AG04450 (cell line): ENCODE measurements at places on chromosomes 13 and 19.
A peak's percentile ranks its signal among the peaks of the same experiment; 100 is the strongest.

GRCh38 chr19:43616306-43616705 is 3.1 kb downstream of the ZNF428 start:
- no peak for DNase-seq

DNA sequence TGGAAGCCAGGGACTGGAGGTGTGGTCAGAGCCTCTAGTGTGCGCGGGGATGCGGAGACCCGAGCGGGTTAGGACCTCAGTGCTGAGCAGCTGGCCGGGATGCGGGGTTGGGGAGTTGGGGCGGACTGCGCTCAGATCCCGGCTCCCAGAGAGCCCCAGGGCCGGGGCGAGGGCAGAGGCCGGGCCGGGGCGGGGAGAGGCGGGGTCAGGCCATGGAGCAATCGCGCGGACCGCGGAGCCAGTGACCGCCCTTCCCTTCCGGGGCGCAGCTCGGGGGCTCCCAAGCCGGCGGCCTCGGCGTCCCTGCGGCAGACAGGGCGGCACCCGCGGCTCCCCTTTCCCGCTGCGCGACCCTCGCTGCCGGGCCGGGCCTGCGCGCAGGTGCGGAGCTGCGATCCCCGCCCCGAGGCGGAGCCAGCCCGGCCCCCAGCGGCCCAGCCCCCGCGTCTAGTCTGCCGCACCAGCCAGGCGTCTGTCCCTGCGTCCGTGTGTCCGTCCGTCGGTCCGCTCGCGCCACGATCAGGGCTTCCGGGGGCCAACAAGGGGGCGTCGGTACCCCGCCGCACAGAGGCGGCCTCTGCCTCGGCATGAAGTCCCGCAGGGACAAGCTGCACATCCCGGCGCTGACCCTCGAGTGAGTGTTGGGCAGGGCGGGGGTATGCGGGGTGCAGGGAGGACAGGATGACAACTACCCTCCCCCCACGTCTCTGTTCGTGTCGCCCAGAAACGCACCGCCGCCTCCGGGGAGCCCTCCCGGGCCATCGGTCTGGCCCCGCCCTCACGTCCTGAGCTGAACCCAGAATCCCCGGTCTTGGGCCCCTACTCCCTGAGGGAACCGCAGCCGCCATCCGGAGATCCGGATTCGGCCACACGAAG is 12.4 kb downstream of the MAST3 start:
- no peak for DNase-seq

- DNase-seq = no peak
Measured at GRCh38 chr13:33349986-33350826, 64.7 kb upstream of the STARD13 start.

DNA sequence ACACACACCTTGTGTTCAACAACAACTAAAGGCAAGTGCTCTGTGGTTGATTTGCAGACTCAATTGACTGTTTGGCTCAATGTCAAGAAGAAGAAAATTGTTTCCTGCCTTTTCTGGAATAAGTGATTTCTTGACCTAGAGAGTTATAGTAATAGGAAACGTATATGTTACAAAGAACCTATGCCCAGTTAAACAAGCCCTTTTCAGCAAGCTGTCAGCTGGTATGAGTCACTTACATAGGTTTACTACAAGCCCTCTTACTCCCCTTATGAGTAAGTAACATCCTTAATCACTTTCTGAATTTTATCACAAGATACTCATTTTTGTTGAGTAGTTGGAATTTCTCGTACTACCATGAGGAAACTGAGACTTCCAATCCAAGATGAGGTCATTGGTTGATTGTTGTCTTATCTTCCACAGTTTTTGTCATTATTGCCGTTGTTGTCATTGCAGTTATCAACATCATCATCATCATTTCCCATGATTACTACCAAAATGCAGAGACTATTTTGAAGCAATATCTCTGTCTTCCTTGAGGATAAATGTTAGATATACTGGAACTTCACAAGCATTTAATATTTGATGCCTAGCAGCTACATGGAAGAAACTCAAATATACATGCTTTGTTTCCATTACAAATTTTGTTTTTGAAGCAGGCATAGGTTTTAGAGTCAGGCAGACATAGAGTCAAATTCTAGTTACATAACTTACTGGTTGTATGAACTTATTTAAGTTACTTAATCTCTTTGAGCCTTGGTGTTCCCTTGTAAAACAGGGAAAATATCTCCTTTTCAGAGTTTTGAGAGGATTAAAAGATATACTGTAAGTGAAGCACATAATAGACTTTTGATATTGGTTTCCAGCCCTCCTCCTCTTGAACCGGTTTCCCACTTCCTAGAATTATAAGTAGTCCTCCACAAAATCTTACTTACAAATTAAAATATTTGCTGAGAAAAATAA is 106.0 kb downstream of the RAP2A start:
- DNase-seq = no peak

DNA sequence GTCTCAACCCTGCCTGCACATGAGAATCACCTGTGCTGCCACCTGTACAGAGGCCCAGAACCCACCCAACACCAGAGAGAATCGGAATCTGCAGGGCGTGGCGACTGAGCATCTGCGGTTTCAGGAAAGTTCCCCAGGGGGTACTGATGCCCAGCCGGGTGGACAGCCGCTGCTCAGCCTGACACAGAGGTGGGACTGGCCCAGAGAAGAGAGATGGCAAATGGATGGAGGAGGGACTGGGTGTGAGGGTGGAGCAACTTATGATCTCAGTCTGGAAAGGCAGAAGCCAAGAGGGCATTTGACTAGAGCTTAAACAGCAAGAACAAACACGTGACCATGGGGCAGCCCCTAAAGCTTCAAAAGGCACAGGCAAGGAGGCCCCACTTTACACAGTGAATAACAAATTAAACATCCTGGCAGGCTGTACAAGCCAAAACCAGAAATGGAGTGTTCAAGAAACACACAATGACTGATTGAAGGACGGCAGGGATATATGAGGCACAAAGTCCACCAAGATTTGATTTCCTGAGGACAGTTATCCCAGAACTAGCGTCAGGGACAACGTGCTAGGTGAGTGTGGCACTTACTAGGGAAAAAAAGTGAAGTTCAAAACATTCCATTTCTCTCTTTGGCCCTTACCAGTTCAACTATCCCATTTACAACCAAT is 3.1 kb downstream of the RANBP3 start:
- DNase-seq = no peak

- DNase-seq = no peak
Measured at GRCh38 chr19:42032431-42032830, 37.6 kb downstream of the GRIK5 start.

GRCh38 chr19:5466814-5467291 is 11.6 kb downstream of the ZNRF4 start:
- no peak for DNase-seq

GRCh38 chr13:62653371-62653770 is 1237.7 kb upstream of the PCDH20 start:
- no peak for DNase-seq

- DNase-seq = peak; percentile 41
Measured at GRCh38 chr19:17049711-17050280, 23.2 kb upstream of the CPAMD8 start.

DNA sequence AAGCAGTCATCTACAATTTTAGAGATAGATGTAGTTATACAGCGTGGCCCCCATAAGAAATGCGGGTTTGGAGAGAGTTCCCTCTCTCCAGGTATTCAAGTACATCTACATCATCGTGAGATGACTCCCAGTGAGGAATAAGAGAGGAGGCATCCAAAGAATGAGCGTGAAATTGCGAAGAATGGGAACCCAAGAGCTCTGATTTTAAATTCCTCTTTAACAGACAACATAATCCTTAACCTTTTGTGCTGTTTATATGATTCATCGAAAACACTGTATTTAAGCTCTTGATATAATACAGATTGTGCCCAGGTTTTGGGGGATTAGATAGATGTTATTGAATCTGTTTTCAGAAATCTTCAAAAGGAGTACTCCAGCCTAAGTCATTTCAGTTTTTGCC is 161.5 kb downstream of the COG6 start:
- no peak for DNase-seq

DNA sequence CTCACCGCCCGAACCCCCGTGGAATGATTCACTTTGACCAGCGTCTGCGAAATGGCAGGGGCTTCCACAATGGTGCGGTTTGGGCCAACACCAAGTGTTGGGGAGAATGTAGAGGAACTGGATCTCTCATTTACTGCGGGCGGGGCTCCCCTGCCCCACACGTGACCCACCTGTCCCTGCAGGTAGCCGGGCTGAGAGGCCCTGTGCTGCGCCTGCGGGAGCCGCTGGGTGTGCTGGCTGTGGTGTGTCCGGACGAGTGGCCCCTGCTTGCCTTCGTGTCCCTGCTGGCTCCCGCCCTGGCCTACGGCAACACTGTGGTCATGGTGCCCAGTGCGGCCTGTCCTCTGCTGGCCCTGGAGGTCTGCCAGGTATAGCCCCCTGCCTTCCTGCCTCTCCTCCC is 5.8 kb upstream of the FLT3LG start:
- DNase-seq = no peak

GRCh38 chr13:104737713-104738112 is 1671.5 kb upstream of the SLC10A2 start:
- no peak for DNase-seq

- no peak for DNase-seq
Measured at GRCh38 chr19:572743-573518, 535 bp downstream of the BSG start.

DNA sequence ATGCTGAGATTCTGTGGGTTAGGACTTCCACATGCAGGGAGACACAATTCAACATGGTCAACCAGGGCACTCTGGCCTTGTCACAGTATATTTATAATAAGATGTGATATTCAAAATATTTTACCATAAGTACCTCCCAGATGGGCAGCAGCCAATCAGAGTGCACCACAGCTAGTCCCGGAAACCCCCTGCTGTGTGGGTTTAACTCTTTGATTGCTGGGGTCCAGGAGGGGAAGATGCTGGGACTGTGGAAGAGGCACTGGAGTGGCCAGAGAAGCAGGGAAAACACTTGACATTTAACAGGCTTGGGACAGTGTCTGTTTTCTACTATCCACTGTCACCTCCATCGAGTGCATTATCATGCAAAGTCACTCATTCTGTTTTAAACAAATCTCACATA is 99.0 kb downstream of the MBNL2 start:
- no peak for DNase-seq

DNA sequence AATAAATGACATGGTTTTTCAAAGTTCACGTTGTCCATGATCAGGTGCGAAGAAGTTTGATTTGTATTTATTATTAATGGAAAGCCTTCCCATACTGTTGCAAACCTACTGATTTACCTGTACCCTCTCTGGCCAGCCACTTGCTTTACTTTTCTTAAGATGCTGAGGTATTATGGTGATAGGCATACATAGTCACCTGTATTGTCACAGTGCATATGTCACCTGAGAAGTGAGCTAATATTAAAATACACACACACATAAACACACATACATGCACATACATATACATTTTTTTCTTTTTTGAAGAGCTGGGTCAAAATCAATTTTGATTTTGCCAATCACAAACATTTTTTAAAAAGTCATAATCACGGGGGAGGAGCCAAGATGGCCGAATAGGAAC is 72.1 kb downstream of the RNASEH2B start:
- no peak for DNase-seq

DNA sequence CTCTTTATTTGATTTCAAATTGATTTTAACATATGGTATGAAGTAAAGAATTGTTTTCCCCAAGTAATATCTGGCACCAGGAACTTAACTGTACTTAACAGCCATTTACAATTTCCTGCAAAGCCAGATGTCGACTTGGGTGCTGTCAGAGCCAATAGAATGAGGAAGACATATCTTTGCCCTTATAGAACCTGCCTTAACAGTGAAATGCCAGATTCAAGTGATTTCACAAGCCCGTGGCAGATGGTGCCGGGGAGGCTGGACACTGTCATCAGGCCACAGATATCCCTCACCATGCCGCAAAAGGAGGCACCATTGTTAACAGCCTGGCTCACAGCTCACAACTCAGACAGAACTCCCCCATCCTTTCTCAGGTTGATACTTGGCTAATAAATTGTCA is 48.7 kb downstream of the ESD start:
- DNase-seq = no peak

DNA sequence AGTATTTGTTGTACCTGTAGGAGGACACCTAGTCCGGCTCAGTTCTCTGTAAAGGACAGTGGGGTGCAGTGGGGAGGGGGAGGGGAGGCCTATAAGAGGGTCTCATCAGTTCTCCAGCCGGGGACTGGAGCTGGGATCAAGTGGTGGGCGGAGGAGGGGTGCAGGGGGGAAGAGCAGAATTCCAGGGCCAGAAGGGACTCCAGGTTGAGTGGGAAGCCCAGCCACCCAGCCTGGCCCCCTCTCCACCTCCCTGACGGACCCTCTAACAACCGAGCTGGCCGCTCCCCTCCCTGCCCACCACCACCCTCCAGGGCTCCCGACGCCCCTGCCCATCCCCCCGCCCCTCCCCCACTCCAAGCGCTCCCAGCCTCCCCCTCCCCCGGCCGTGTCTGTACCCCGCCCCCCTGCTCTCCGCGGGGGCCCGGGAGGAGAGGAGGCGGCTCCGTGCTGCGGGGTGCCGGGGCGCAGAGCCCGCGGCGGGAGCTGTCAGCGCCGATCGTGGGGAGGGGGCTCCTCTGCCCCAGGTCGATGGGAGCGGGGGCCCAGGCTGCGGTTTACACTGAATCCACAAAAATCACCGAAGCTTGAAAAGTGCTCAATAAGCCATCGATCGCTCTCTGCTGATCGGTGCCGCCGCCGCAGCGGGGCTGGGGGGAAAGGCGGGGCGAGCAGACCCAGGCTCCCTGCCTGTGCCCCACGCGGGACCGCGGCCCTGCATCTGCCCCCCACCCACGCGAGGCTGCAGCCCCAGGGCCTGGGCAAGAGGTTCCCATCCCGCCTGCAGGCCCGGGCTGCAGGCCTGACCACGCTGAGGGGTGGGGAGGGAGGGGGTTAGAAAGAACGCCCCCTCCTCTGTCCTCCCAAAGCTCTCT is 34.6 kb upstream of the ONECUT3 start:
- no peak for DNase-seq

GRCh38 chr13:56953965-56954364 is 186.8 kb upstream of the PRR20A start:
- no peak for DNase-seq

- DNase-seq = no peak
Measured at GRCh38 chr13:59710996-59711701, 452.6 kb downstream of the DIAPH3 start.

- no peak for DNase-seq
Measured at GRCh38 chr19:40377876-40378385, 12.1 kb downstream of the HIPK4 start.

DNA sequence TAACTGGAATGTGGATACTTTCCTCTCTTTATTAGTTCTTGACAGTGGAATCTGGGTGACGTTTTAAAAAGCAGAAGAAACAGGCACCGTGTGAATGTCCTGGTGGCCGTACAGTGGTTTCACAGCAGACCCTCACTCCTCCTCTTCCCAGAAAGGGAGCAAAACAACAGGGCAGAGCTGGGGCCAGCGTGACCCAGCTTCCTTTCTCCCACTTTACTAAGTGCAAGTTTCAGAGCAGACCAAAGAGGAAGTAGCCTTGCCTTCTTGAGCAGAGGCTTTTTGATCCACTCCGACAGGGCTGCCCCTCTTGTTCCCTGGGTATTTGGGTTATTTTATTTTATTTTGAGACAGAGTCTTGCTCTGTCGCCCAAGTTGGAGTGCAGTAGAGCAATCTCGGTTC is 19.6 kb upstream of the C19orf33 start:
- DNase-seq = no peak
